Esophagus muscularis mucosa (tissue), 4 donors: ENCODE measurements at places on chromosomes 5 and 9.

DNA sequence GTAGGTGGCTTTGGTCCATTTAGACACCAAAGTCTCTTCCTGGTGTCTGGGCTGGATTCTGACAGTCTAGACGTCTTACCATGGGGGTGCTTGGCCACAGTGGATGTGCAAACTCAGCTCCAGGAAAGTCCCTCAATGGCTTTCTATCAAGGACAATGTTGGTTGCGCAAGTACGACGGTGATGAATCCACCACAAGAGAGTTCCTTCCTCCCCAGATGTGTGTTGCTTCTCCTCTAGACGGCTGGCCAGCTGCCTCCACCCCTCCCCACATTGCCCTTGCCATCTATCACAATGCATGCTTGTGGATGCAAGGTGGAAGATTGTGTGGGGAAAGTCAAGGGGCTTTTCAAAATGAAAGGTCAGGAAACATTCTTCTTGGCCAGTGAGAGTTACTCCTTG lies 89.7 kb upstream of the IRX2 start:
- peak; percentile 62 for DNase-seq

GRCh38 chr9:16482764-16483163 lies 387.7 kb downstream of the BNC2 start:
- DNase-seq = no peak

- no peak for DNase-seq
These were observed 29.9 kb downstream of the TNFSF15 start for GRCh38 chr9:114775981-114776380.

DNA sequence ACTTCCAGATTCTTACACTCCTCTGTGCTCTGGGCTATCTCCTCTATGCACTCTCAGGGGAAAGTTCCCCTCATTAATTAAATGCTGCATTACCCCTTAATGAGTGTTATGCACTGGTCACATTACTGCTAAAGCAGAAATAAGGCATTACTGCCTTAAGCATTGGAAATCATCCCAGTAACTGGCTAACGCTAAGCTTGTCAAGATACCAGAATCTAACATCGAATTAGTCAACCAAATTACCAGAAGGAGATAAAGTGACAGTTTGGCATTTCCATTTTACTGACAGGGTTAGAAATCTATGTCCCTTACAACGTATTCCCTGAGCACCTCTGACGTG lies 69.5 kb upstream of the FAM169A start:
- no peak for DNase-seq

GRCh38 chr9:10268531-10269485 lies 344.0 kb downstream of the PTPRD start:
- DNase-seq = no peak

DNA sequence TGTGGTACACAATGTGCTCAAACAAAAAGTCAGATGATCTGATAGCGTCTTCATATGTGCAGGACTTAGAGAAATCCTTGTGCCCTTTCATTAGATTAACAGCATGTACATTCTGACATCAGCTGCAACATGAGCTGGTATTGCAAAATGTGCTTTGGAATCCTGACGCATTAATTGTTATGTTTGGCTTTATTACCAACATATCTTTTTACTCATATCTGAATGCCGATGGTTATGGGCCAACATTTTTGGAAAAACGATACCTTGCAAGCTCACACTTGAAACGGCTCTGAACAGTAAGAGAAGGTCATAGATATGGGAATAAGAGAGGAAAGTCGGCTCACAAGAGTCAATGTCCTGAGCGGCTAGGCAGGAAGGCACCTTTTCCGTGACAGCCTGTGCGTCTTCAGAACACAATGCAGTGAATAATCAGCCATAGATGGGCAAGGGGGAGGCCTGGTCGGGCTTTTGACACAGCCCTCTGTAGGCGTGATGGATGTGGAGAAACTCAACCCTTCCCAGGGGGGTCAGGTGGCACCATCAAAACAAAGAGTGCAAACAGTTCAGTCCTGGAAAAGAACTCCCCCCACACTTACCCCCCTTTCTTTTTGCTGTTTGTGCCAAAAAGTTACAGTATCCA lies 36.4 kb upstream of the GAS1 start:
- DNase-seq = no peak

DNA sequence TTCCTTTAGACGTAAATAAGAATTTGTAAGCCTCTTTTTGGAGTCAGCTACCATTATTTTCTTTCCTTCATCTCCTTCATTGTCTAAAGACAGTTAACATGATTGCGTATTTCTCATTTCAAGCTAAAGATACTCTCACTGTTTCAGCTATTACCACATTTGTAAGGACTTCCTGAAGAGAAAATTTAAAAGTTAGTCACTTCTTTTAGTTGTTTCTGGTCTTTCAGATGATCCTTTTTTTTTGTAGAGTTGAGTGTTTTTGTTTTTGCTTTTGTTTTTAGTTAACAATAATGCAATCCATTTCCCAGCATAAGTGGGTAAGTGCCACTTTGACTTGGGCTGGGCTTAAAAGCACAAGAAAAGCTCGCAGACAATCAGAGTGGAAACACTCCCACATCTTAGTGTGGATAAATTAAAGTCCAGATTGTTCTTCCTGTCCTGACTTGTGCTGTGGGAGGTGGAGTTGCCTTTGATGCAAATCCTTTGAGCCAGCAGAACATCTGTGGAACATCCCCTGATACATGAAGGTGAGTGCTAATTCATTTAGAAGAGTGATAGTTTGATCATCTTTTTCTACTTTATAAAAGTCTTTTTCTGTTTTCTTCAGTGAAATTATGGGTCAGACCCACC lies 2.0 kb downstream of the IL31RA start:
- DNase-seq = no peak

DNA sequence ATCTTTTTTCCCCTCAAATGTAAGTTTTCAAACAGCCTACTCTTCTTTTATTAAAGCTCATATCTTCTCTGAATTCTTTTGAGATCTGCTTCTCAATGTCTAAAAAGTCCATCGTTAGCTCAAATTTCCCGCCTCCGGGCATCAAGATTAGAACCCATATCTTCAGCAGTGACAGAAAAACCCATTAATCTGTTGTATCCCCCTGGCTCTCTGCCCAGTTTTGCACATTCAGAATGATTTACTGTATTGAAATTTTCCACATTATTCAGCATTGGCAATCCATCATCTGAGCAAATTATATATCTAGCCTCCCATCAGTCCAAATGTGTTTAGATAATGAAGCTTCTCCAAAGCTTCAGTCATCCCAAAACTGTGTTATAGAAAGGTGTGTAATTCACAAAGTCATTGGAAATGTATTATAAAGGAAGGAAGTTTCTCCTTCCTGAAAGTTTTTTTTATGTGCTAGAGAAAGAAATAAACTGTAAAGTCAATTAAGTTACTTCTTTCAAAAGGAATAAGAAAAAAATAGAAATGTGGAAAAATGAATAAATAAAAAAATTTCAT lies 849.9 kb downstream of the MAT2B start:
- no peak for DNase-seq

DNA sequence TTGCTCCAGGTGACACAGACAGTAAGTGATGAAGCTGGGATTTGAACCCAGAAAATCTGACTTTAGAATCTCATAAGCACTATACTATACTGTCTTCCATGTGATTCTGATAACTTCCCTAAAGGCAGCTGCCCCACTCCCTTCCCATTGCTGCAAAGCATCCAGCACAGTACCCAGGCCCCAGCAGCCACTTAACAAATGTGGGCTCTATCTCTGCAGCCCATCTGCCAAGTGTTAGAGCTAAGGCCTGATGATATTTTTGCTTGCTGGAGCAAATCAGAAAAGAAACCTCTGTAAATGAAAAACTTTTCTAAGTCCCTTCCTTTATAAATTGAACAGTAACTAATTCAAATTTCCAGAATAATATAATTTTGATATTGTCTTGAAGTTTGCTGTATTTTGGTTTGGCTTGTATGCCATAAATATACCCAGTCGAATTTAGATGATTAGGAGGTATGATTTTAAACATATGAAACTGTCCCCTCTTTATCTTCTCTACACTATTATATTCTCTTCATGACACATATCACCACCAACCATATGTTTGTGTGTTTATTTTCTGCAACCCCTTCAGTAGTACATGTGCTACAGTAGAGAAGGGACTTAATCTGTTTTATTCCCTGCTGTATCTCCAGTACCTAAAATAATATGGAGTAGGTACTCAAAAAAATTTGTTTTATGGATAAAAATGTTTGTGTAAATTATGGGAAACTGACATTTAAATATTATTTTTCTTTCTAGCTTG lies 63.8 kb downstream of the SMIM15 start:
- DNase-seq = no peak

DNA sequence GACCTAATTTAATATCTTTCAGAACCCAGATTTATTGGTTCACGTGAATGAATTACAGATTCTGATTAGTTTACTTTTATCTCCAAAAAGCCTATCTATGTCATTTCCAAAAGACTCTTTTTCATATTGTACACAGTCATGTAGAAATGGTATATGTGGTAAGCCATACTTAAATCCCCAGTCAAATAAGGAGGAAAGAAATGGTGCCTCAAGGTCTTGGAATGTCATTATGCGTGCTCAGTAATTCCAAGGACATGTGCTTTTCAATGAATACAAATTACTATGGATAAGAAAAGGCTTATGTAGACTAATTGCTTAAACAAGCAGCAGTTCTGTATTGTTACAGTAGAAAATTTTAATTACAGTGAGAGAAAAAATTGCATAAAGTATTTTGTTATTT lies 64.1 kb upstream of the TYRP1 start:
- DNase-seq = no peak

- no peak for DNase-seq
These were observed 11.4 kb downstream of the GCNT4 start for GRCh38 chr5:75040973-75041372.

- no peak for DNase-seq
These were observed 91.3 kb downstream of the CAMSAP1 start for GRCh38 chr9:135815830-135816650.

- DNase-seq = no peak
These were observed 1.7 kb downstream of the SH3PXD2B start for GRCh38 chr5:172452398-172453205.

GRCh38 chr5:68490406-68490805 lies 274.9 kb downstream of the PIK3R1 start:
- DNase-seq = no peak

GRCh38 chr9:134048582-134048968 lies 19.3 kb downstream of the BRD3 start:
- DNase-seq = no peak

DNA sequence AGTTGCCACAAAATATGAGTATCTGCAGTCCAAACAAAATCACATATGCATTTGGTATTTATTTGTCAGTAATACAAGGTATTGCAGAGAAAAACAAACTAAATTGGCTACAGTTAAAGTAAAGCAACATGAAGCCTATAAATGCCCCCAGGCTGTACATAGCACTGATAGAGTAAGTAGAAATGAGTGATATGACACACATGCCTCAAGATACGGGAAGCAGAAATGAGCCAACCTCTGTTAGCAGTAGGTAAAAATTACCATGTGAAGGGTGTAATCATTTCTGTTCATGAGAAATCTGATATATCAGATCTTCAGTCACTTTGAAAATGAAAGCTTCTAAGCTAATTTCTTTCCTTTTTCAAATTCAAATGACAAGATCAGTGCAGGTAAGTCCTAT lies 131.1 kb downstream of the CHSY3 start:
- no peak for DNase-seq
